ENCODE measurements at places on chromosomes 6 and 20. TPM values are rescaled to one million over a fixed set of nuclear protein-coding genes. Genes with fewer than 3 reads are reported as not detected.

The SLC35F1 gene
- total RNA-seq: 80.4 TPM

The PRPH2 gene
- total RNA-seq: 3.4 TPM

The GTSF1L gene
- not detected for total RNA-seq

The C6orf15 gene
- not detected for total RNA-seq

The REM1 gene
- total RNA-seq: not detected

The PGC gene
- total RNA-seq: 0.49 TPM

The CALHM6 gene
- 3.9 TPM for total RNA-seq

The FAM162B gene
- total RNA-seq: 1.2 TPM

The CRIP3 gene
- 3.0 TPM for total RNA-seq

The VWA7 gene
- 0.98 TPM for total RNA-seq

The NKX2-4 gene
- total RNA-seq: not detected

The HLA-DOA gene
- total RNA-seq: 0.25 TPM

The CLPSL2 gene
- not detected for total RNA-seq

The SRSF12 gene
- 27.5 TPM for total RNA-seq

The CGA gene
- total RNA-seq: not detected

The GMPR gene
- 1.2 TPM for total RNA-seq

The CCM2L gene
- total RNA-seq: 2.2 TPM

The RBBP8NL gene
- not detected for total RNA-seq

The TAP1 gene
- total RNA-seq: 3.4 TPM

The PRR18 gene
- total RNA-seq: 0.25 TPM

The CST2 gene
- not detected for total RNA-seq

The KHDC1L gene
- 0.49 TPM for total RNA-seq

The EYA4 gene
- 0.25 TPM for total RNA-seq

The EYA2 gene
- 1.5 TPM for total RNA-seq

The CPNE5 gene
- total RNA-seq: 12.3 TPM

The RBPJL gene
- total RNA-seq: not detected

The PGBD1 gene
- total RNA-seq: 15.5 TPM

The ASIP gene
- total RNA-seq: not detected

The WFDC5 gene
- not detected for total RNA-seq

The PRELID3B gene
- total RNA-seq: 33.7 TPM

The CCN2 gene
- 16.2 TPM for total RNA-seq

The TGM3 gene
- 0.25 TPM for total RNA-seq

The TENT5A gene
- total RNA-seq: 2.5 TPM

The FUT9 gene
- total RNA-seq: 107 TPM

The ACTR5 gene
- total RNA-seq: 9.3 TPM

The TCP11 gene
- total RNA-seq: 0.25 TPM

The STK35 gene
- 9.8 TPM for total RNA-seq

The CST3 gene
- total RNA-seq: 87.5 TPM

The RGS17 gene
- 81.4 TPM for total RNA-seq

The SLC4A11 gene
- total RNA-seq: under 0.01 TPM

The ZSCAN12 gene
- total RNA-seq: 15.2 TPM

The MEI4 gene
- total RNA-seq: 0.25 TPM

The GHRH gene
- not detected for total RNA-seq

The KIF25 gene
- 0.25 TPM for total RNA-seq

The LY6G6F gene
- not detected for total RNA-seq

The RAMACL gene
- 1.5 TPM for total RNA-seq

The RGS19 gene
- total RNA-seq: 4.9 TPM

The SAYSD1 gene
- total RNA-seq: 16.5 TPM

The LY6G6C gene
- total RNA-seq: 0.25 TPM

The SLC17A2 gene
- total RNA-seq: not detected

The COL21A1 gene
- 2.7 TPM for total RNA-seq

The SOD2 gene
- total RNA-seq: 35.4 TPM

The FAM83C gene
- total RNA-seq: not detected

The PMEPA1 gene
- total RNA-seq: 5.9 TPM

The TNNC2 gene
- total RNA-seq: 0.25 TPM

The ALDH8A1 gene
- 0.74 TPM for total RNA-seq

The PCSK2 gene
- total RNA-seq: 11.6 TPM

The CST5 gene
- not detected for total RNA-seq

The CRISP3 gene
- not detected for total RNA-seq

The IRF4 gene
- under 0.01 TPM for total RNA-seq

Data from temporal lobe (tissue), 4 donors.